Keratinocyte (primary cell): ENCODE measurements at places on chromosomes 12 and 14.
A peak's percentile ranks its signal among the peaks of the same experiment; 100 is the strongest.

- no peak for DNase-seq
These were observed 309.4 kb downstream of the VRK1 start for GRCh38 chr14:97106609-97107008.

- no peak for DNase-seq
These were observed 36.1 kb upstream of the LRFN5 start for GRCh38 chr14:41570415-41571155.

GRCh38 chr12:20415028-20415427 lies 46.7 kb downstream of the PDE3A start:
- no peak for DNase-seq

GRCh38 chr14:94179244-94179643 lies 5.1 kb downstream of the PPP4R4 start:
- no peak for DNase-seq

GRCh38 chr12:94287245-94287628 lies 138.9 kb downstream of the PLXNC1 start:
- DNase-seq: no peak

- DNase-seq: peak; percentile 17
These were observed 28.8 kb upstream of the BHLHE41 start for GRCh38 chr12:26153421-26154154.

GRCh38 chr12:111190741-111191526 lies 178.0 kb downstream of the PHETA1 start:
- DNase-seq: no peak

DNA sequence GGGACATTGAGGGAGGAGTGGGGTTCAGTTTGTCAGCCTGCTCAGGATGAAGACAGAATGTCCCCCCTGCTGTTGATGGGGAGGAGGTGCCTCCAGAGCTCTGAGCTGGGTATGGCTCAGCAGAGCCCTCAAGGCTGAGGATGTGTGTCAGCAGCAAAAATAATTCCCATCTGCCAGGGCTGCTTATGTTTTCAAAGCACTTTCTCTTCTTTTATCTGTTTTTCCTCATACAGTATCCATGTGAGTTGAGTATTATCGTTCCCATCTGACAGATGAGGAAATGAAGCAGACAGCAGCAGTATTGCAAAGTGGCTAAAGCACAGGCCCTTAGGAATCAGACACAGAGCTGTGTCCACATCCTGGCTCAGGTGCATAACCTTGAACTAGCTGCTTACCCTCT lies 94.1 kb downstream of the SLC8A3 start:
- no peak for DNase-seq

DNA sequence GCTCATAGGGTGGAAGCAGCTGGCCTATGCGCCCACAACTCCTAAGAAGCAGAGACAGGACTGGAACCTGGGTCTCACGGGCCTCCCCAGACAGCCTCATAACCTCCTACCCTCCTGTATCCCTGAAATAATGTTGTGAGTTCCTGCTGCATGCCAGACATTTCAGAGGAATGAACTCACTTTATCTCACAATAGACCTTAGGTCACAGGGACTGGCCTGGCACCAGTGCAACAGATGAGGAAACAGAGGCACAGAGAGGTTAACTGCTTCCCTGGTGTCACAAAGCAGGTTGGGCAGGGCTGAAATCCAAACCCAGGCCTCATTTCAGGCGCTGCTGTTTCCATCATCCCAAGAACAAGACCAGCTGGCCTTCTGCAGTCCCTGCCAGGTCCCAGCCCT lies 5.3 kb downstream of the PHETA1 start:
- no peak for DNase-seq

DNA sequence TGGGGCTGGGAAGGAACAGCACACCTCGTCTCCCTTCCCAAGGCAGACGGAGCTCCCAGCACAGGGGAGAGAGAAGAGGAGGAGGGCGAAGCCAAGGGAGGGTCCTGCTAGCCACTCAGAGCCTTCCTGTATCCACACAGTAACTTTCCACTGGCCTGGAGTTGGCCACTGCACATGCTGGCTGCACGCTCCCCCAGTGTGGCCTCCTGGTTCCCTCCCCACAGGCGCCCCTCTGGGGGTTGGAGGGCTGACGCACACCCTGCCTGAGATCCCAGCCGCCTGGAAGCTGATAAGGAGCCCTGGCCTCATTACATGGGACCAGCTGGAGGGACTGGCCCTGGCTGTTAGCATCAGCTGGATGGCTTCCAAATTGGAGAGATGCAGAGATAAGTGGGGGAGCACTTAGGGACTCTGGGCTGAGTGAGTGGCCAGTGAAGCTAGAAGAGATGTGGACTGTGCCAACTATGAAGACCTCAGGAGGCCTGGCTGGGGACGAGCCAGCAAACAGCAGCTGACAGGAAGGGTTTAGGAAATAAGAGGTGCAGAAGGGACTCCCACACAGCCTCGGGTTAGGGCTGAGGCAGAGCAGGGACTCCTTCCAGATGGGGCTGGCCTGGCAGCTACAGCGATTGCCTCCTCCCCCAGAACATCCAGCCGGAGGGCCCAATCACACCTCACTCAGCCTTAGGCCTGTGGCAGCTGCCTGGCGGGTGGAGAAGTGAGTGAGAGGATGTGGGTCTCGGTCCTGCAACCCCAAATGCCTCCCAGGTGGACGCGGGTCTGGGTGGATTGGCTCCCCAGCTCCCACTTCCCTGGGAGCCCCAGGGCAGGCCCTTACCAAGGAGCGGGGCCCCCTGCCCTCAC lies 26.3 kb upstream of the BCDIN3D start:
- DNase-seq: no peak

GRCh38 chr14:69317102-69317755 lies 57.3 kb downstream of the GALNT16 start:
- DNase-seq: peak; percentile 13

- no peak for DNase-seq
These were observed 53.0 kb downstream of the NPAS3 start for GRCh38 chr14:32991691-32992090.

DNA sequence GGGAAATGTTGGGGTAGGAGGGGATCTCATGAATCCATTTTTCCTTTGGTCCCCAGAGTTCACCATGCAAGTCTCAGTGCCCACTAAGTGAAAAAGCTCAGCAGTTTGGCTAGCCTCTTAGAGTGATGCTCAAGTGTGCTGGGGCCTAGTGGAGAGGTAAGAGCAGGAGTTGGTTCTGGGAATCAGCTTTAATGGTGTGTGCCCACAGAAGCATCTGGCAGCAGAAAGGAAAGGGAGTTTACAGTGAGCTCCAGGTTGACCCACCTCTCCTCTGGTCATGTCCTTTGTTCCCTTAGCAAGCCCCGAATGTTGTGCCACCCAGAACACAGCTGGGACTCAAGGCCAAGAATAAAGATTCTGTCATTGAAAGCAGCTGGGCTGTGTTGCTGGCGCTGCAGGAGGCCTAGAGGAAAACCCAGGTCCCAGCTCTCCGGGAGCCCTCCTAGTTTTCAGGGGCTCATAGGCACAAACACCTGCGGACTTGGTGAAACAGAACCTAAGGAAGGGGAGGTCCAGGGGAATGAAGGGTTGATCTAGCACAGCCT lies 320.8 kb downstream of the ZFP36L1 start:
- DNase-seq: no peak

DNA sequence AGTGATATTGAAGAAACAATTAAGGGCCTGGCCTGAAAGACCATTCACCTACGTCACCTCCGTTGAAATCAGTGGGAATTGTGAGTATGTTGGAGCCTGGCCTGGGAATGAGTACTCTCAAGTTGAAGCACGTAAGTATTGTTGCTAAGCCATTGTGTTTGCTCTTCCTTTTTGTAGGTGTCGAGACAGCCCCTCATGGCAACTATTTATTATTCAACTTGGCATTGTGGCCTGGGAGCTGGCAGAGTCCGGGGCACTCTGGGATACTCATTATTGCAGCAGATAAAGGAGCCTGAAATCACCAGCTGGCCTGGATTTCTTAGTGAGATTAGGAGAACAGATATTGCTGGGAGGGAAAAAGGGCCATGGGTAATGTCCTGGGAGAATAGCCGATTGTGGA lies 147.4 kb downstream of the C12orf75 start:
- no peak for DNase-seq

- DNase-seq: no peak
These were observed 169.4 kb downstream of the KIF26A start for GRCh38 chr14:104307627-104308401.

- DNase-seq: no peak
These were observed at the start of gene NYNRIN for GRCh38 chr14:24398653-24399446. NYNRIN (plus strand) TSS chr14:24399003; CDS start chr14:24399247, 244 bp downstream.

DNA sequence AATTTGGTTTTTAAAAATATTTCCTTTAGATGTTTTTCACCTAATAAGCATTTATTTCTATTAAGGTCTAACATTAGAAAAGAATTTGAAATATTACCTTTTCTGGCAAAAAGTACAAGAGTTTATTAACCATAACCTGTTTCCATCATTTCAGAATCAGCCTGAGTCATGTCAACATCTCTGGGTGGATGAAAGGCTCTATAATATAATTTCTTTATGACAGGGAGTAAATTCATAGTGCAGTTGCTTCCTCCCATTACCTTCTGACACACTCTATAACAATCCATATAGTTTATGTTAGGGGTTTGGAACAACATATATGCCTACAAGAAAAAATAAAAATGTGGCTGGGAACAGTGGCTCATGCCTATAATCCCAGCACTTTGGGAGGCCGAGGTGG lies 134.5 kb downstream of the SLC2A13 start:
- DNase-seq: no peak

- DNase-seq: no peak
These were observed 176.6 kb downstream of the NRXN3 start for GRCh38 chr14:78346747-78347146.

DNA sequence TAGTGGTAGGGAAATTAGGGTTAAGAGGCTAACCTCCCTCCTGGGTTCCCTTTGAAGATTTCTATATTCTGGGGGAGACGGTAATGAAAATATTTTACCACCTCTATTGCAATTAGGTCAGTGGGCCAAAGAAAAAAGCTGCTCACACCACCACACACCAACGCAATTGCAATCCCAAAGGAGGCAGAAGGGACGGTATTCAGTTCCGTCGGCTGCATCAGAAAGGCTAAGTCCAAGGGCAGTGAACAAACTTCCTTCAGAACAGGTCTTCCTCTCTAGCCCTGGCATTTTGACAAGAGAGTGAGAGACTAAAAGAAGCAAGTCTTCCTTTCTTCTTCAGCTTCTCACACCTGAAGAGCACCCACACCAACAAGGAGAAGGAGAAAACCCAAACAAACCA lies 51.2 kb downstream of the OTX2 start:
- no peak for DNase-seq

DNA sequence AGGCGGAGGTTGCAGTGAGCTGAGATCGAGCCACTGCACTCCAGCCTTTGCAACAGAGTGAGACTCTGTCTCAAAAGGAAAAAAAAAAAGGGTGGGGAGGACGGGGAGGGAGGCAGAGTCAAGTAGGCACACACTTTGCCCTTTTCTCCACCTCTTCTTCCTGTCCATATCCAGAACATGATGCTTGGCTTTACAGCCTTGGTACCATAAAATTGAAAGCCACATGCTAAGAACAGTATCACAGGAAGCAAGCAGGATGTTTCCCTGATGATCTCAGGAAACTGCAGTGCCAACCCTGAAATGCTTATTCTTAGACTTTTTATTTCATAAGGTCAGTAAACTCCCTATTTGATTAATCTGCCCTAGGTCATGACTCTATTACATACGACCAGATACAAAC lies 32.5 kb upstream of the YAF2 start:
- DNase-seq: no peak

GRCh38 chr14:98347686-98348085 lies 924.3 kb downstream of the BCL11B start:
- DNase-seq: no peak

GRCh38 chr14:94048691-94049624 lies 22.8 kb downstream of the OTUB2 start:
- DNase-seq: no peak

GRCh38 chr12:123113026-123113425 lies 37.9 kb downstream of the PITPNM2 start:
- DNase-seq: no peak

- no peak for DNase-seq
These were observed 7.0 kb downstream of the NACA start for GRCh38 chr12:56718149-56718548.
